Spinal cord (tissue), 10 donors: ENCODE measurements at places on chromosomes 7 and 10. TPM values are rescaled to one million over a fixed set of nuclear protein-coding genes. Genes with fewer than 3 reads are reported as not detected.
A peak's percentile ranks its signal among the peaks of the same experiment; 100 is the strongest.

DNA sequence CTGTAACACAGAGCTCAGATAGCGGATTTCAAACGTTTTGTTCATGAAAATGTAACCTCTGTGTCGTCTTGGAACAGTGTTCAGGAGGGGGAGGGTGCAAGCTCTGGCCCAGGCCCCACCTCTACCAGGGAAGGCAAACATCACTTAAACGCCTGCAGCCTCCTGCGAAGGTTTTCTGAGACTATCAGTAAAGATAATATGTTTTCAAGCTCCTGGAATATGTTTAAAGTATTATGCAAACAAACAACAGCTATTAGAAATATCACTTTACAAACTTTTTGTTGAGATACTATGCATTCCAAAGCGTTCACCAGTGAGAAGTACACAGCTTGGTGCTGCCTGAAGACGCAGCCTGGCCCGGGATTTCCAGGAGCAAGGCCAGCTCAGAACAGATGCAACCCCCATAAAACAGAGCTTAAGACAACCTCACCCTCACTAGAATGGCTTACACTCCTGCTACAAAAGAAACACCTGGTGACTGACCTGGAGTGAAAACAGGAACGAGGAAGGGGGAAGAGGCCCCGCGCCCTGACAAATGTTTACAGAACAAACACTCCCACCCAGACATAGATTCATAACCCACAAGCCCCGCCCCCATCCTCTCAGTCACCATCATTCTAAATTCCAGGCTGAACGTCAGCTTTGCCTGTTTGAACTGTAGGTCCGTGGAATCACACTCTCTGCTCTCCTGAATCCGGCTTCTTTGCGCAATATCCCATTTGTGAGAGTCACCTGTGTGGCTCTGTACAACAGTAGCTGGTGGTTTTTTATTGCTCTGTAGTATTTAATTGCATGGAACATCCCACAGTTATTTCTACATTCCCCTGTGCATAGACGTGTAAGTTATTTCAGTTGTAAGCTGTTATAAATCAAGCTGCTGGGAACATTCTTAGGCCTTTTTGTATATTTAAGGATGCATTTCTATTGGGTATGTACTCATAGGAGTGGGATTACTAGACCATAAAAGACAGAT is 155.0 kb downstream of the PTPRN2 start:
- peak; percentile 77 for DNase-seq

DNA sequence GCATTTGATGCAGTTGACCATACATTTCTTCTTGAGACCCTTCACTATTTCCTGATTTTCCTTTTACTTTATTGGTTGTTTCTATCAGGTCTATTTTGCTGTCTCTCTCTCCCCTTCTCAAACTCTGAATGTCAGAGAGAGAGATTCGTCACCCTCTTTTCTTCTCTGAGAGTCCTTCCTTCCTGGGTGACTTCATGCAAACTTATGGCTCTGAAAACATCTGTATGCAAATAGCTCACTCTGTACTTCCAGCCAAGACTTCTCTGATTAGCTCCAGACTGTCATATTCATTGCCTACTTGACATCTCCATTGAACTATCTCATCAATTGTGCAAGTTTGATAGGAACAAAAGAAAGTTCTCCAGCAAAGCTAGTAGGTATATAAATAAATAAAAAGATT is 191.7 kb upstream of the KLF6 start:
- DNase-seq, result no peak

ZC3HAV1L gene
- total RNA-seq, result 15.9 TPM

DNA sequence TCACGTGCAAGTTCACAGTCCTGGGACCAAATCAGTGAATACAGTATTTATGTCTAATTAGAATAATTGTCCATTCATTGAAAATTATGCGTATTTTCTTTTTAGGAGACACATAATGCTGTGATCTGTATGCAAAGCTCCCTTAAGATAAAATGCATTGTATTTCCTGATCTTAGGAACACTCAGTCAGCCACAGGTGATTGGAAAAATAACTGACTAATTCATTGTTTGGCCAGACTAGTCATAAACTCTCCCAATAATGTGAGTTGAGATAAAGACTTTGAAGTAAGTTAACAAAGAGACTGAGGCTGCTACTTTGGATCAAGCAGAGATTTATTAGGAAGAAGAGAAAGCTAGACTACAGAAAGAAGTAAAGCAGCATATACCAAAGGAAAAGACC is 182.2 kb downstream of the GNAI1 start:
- DNase-seq, result no peak

- DNase-seq, result no peak
Observed at GRCh38 chr10:117254774-117255735, 14.1 kb downstream of the SLC18A2 start.

DNA sequence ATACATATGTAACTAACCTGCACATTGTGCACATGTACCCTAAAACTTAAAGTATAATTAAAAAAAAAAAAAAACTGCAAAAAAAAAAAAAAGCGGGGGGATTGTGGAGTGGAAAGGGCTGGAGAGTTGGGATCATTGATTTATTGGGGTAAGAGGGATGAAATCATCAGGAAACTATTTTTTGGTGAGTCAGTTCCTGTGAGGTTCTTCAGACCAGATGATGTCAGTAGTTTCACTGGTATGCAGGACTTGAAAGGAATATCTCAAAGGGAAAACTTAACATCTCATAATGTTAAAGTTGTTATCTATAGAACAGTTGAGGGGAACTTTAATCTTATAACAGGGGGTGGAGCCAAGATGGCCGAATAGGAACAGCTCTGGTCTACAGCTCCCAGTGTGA is 32.6 kb upstream of the TECTB start:
- DNase-seq, result no peak

DNA sequence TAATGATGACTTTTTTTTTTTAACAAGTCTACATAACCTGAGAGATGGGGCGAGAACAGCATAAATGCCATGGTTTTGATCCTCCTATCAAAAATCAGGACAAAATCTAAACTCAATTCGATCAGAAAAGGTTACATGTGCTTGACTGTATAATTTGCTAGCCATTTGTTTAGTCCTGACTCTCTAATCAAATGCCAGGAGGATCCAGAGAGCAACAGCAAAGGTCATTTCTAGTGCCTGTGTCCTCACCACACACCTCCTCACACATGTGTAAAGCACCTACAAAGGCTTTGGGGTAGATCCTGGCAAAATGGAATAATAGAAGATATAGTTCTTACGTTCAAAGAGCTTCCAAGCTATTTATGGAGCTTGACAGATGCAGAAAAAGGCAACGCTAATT is 11.0 kb upstream of the FAS start:
- no peak for DNase-seq

COL13A1 gene
- total RNA-seq, result 44.0 TPM

DNA sequence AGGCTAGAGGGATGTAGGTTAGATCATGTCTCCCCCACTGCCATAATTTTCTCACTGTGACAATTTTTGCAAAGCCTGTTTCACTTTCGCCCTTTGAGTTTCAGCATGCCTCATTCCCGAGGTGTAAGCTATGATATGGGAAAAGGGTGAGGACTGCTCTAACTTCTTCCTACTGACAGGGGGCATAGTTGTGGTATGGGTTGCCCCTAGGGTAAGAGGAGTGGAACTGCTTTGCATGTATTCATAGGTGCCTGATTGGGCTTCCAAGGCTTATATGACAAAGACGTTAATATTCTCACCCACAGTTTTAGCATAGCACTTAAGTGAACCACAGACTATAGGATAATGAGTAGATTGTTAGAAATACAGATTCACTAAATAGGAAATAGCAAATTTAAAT is 148.7 kb downstream of the BBS9 start:
- no peak for DNase-seq

IFIT1B gene
- total RNA-seq, result 1.4 TPM
